ENCODE measurements at places on chromosomes 3 and 15.

GRCh38 chr15:87871258-87871681 is 385.3 kb downstream of the NTRK3 start:
- no peak for ATAC-seq

GRCh38 chr15:72585476-72586058 is 68.9 kb upstream of the GOLGA6B start:
- no peak for ATAC-seq

- ATAC-seq, result no peak
These were observed 10.9 kb upstream of the MESP1 start for GRCh38 chr15:89761929-89762328.

DNA sequence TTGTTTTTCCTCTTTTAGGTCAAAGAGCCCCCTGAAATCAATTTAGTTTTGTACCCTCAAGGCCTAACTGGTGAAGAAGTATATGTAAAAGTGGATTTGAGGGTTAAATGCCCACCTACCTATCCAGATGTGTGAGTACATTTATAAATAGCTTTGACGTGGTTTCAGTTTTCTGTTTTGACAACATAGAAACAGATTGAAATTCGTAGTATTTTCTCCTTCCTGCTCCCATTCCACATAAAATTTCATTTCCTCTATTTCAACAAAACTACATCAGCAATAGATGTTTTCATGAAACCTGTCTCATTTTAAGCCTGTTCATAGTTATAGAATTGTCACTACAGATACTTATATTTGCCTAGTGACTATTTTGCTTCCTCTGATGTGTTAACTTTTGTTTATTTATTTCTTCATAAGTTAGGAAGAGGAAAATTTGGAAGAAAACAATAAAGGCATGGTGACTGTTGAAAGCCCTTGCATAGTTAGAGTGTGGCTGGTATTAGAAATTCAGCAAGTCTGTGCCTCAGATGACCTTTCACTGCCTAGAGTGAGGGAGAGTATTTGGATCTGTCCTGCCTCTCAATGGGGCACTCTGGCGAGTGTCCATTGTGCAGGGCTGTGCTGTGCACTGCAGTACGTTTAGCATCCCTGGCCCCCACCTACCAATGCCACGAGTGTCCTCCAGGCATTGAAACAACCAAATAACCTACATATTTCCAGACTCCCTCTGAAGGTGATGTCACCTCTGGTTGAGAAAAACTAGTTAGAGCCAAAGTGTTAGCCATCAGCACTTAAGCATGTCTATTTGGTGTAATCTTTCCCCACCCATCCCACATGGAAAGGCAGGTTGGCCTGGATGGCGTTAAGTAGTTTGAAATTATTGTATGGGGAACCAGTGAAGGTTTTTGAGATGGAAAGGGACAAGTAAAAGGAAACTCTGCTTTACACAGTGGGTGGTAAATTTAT is 5.9 kb downstream of the EIF2AK4 start:
- ATAC-seq, result no peak

DNA sequence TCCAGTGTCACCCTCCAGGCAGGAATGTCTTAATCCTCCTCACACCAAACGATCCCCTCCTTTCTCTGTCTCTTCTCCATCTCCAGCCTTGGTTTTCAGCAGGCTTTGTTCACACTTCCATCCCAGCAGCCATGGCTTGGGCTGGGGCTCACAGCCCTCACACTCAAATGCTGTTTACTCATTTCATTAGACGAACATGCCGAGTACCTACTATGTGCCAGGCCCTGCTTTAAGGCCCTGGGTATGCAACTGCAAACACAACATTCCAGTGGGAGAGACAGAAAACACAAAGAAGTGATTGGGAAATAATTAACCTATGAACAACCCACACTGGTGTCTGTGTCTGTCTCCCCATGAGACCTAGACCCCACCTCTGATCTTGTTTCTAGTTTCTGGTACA is 43.9 kb downstream of the LYZL4 start:
- ATAC-seq, result no peak
